Stimulated activated CD4-positive, alpha-beta T cell treated with anti-CD3 and anti-CD28 coated beads, Interleukin-2, amount 100 ng/mL, for 24 hours (primary cell): ENCODE measurements at places on chromosomes 11 and 22.

- no peak for DNase-seq
Measured at GRCh38 chr11:16418428-16419097, 62.2 kb upstream of the SOX6 start.

- DNase-seq: no peak
Measured at GRCh38 chr11:80718611-80719291, 1277.9 kb upstream of the TENM4 start.

DNA sequence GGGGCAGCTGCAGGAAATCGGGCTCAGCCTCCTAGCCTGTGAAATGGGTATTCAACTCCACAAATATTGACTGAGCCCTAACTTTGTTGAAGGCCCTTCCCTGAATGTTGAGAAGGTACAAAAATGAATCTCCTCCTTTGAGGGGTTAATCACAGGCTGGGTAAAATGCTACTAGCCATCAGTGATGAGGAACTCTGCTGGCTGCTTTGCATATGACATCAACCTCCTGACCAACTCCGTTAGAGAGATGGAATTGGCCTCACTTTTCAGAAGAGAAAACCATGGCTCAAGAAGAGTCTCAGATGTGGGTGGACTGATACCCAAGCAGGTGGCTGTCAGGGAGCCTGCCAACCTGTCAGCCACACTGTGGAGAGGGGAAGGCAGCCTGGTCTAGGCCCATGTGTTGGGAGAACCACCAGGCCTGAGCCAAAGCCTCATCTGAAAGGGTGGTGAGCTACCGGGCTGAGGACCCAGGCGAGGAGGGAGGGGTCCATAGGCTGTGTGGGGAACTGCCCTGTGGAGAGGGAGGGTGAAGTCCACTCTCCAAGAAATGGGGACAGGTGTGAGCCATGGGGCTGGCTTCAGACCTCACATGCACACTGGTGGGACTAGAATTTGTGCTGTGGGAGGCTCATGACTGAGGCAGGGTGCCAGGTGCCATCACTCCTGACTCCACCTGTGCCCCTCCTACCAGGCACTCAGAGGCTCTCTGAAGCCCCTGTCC is 11.8 kb downstream of the CDCA5 start:
- DNase-seq: no peak

GRCh38 chr11:2814751-2815150 is 70.8 kb downstream of the CDKN1C start:
- no peak for DNase-seq

GRCh38 chr11:16780698-16781550 is 42.5 kb downstream of the C11orf58 start:
- no peak for DNase-seq

DNA sequence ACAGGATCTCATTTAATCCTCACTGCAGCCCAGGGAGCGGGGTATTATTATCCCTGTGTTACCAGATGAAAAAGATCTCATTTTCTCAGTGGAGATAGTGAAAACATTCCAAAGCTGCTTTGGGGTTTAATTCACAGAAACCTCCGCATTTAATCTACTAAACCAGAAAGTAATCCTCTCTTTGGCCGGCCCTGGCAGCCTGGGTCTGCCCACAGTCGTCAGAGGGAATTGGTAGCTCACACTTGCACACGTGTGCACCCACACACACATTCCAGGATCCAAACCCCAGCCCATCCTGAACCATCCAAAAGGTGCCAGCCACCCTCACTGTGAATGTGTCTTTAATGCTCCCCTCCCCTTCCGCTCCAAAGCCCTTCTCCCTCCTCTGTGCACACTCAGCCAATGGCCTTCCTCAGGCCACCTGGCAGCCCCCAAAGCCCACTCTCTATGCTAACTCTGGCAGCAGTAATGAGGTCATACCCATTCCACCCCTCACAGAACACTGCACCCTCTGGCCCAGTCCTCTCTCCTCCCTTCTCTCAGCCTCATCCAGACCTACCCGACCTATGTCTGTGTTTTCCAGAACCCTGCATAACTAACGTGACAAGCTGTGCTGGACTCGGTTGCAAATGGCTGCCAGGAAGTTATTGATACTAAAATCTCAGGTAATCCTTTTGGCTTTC is 466.2 kb downstream of the SOX6 start:
- no peak for DNase-seq

- no peak for DNase-seq
Measured at GRCh38 chr11:26028393-26028911, 303.5 kb upstream of the ANO3 start.

- no peak for DNase-seq
Measured at GRCh38 chr11:65976216-65977176, 15.0 kb downstream of the SART1 start.

DNA sequence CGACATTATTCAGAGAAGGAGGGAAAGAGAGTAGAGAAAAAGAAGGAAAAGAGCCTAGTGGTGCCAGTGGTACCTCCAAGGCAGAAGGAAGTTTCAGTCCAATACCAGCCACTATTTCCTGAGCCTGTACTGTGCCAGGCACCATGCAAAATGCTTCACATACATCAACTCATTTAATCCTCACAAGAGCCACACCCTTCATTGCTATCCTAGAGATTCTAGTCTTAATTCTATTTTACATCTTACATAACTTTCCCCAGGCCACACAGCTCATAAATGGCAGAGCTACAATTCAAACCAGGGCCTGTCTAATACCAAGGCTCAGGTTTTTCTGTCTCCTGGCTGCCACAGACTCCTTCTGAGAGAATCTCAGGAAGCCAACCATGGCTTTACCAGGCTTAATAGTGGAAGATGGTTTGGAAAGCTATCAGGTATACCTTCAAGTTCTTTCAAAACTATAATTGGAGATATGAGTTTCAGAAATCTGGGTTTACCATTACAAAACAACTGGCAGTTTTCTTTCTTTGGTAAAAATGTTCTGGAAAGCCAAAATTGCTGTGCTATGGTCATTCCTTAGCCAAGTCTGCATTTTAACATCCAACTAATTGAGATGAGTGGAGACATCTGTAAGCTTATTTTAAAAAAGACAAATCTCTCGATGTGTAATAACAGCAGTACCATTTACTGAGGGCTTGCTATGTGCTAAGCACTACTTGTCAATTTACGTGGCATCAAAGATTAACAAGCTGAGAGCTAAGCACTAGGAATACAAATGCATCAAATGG is 225.1 kb upstream of the PITPNB start:
- DNase-seq: no peak

- no peak for DNase-seq
Measured at GRCh38 chr22:32353292-32353691, 4.4 kb upstream of the RFPL3 start.

- DNase-seq: no peak
Measured at GRCh38 chr11:75560644-75561043, 1.4 kb upstream of the SERPINH1 start.

DNA sequence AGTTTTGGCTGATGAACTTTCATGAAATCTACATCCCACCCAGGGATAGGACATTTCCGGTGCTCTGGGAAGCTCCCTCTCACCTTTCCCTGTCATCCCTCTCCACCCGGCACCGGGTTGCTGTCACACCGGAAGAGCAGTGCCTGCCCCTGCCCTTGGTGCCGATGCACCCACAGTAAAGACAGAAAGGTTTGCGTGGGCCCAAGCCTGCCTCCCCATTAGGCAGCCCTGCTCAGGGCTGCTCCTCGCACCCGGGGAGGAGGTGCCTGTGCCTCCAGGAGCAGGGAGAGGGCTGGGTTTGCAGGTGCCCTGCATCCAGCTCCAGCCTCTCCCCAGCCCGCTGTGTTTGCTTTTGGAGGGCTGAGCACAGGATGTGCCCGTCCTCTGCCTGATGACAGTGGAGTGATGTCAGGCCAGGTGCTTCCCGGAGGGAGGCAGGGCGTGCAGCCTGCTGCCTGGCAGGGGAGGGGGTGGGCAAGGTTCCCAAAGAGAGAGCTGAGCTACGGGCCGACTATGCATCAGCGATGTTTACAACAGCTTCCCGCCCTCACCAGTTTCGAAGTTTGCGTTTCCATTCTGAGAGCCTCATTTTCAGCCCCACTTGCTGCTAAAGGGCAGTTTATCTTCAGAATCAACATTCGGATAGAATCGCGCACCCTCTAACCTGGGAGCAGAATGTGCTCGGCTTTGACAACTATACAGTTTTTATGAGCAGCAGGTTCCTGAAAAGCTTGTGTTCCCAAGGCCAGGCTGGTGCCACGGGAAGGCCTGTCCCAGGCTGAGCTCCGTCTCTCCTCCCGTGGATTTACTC is 83.2 kb upstream of the CLDN5 start:
- peak; percentile 37 for DNase-seq

DNA sequence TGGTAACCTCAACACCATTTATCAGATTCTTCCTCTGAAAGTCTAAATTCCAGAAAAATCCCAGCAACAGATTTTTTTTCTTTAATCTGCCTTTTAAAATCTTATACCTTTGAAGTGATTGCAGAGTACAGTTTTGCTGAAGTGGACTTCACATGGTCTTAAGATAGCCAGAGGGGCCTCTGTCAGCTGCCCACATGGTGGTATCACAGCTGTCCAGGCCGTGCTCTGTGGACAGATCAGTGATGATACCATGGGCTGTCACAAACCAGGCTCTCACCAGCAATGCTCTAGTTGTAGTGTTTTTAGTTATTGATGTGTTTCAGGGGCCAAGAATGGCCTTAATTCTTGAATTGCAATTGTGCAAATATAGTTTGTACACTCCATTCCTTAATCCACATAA is 44.0 kb downstream of the PARVA start:
- DNase-seq: no peak

- DNase-seq: no peak
Measured at GRCh38 chr11:78595436-78596130, 20.9 kb upstream of the NARS2 start.

DNA sequence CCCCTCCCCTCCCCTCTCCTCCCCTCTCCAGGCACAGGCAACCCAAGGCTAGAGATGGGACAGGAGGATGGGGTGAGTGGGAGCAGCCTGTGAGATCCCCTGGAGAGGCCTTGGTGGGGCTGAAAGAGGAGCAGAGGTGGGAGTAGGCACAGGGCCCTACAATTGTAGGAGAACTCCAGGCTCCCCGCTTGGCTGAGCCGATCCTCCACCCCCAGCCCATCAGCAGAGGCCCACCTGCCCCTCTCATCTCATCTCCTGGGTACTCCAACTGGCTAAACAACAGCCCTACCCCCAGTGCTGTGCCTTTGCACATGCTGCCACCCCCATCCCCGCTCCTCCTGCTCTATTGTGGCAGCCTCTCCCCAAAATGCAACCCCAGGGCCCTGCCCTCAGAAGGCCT is 52.0 kb upstream of the A4GALT start:
- DNase-seq: no peak

GRCh38 chr11:121933694-121934093 is 182.3 kb downstream of the BLID start:
- no peak for DNase-seq

DNA sequence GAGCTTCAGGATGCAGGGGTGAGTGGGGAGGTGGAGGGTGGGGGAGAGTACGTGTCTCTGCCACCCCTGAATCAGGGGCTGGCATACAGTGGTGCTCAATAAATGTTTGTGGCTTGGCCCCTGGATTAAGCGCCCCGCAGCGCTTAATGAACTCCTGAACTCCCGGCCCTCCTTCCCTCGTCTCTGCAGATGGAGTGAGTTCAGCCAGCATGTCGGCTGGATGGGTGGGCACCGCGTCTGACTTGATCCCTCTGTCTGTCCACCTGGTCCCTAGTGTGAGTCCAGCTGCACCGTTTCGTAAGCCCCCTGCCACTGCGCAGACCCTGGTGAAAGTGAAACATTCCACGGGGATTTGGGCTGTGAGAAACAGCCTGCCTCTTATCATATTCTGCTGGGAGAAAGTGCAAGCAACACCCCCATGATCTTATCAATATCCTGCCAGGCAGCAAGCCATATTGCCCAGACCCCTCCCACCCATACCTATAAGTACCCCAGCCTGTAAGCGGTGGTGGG is 12.0 kb upstream of the MRGPRD start:
- no peak for DNase-seq

DNA sequence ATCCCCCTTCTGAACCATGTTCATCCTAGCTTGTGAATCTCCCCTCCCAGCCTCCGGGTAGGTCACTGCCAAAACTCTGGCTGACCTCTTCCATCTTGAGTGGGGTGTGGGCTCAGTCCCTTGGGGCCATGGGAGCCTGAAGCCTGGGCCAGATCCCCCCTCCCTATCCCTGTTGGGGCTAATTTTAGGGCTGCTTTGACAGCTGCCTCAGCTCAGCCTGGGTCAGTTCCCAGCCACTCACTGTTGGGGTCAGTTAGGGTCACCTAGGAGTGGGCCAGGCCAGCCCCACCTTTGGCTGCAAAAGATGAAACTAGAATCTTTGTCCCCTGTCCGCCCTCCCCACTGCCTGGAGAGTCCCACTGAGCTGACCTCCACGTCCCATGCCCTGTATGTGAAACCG is 29.8 kb upstream of the P2RY2 start:
- DNase-seq: no peak

DNA sequence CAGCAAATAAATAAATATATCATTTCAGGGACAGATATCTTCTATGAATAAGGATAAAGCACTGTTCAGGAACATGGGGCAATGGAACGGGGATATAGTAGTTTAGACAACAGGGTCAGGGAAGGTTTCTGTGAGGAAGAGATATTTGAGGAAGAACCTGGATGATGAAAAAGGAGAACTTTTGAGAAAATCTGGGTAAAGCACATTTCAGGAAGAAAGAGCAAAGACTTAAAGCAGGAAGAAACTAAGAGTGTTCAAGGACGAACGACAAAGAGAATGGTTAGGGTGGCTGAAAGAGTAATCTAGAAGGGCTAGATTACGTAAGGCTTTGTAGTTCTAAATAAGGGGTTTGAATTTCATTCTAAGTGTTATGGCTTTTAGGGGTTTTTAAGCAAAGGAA is 12.7 kb downstream of the DDI1 start:
- no peak for DNase-seq

GRCh38 chr11:64887757-64888405 is 9.5 kb upstream of the EHD1 start:
- peak; percentile 90 for DNase-seq

DNA sequence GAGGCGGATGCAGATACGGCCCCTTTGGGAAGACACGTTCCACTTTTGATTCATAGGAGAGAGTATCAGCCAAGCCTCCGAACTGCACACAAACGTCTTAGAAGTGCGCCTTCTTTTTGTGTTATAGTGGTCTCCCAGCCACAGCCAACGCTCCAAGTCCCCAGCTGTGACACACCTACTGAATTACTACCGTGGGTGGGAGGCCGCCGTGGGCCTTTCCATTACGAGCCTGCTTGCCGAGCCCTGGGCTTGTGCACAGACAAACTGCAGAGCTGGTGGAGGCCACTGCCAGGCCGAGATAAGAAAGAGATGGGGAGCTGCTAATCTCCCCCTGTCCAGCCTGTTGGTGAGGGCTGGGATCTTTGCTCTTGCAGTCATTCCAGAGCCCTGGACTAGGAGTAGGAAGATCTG is 761 bp downstream of the HMBS start:
- peak; percentile 46 for DNase-seq

GRCh38 chr22:40855979-40856512 is 393 bp downstream of the ST13 start:
- DNase-seq: no peak
